Fibroblast of skin of left biceps (primary cell): ENCODE measurements at places on chromosomes 3 and 15.

DNA sequence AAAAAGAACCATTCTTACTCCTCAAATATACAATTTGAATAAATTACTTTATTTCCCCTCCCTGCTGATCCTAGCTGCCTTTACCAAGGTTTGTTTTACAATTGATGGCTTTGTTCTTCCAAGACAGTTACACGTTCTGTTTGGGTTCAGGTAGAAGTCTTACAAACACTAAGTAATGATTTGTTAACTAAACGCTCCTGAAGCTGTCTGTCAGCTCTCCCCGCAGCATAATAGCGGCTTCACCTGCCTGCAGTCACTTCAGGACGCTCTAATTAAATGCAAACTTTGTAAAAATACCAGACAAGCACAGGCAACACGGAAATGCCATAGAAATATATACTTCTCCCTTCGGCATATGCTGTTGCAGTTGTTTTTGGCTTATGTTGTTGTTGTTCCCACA lies 176.4 kb upstream of the MDFIC2 start:
- DNase-seq = no peak

GRCh38 chr3:186339180-186339918 lies 22.7 kb downstream of the DGKG start:
- no peak for DNase-seq

GRCh38 chr3:8494327-8494726 lies 7.3 kb upstream of the LMCD1 start:
- DNase-seq = no peak

DNA sequence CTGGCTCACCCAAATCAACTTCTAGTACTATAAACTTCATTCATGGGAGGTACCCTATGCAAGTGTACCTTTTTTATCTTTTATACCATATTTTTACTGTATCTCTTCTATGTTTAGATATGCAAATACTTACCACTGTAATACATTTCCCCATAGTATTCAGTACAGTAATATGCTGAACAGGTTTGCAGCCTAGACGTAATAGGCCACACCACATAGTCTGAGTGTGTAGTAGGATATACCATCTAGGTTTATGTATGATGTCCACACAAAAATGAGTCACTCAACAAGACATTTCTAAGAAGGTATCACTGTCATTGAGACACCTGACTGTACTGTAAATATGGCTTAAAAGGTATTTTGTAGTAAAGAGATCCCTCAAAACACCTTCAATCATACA lies 124.7 kb downstream of the PLOD2 start:
- no peak for DNase-seq

DNA sequence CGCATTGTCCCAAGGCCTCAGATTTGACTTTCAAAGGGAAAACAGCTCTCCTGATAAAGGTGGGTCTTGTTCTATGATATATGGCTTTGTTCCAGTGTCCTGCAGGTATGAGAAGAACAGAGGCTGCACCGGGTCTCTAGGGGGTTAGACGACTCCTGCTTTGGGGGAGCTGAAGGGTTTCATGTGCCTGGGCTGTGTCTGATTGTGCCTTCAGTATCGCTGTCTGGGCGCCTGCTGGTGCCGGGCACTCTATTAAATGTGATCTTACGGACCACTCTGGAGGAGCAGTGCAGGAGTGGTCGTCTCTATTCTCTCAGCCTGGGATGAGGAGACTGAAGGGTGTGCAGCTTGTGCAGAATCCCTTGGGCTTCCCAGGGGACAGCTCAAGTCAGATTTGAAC lies 16.0 kb downstream of the PAQR5 start:
- no peak for DNase-seq

DNA sequence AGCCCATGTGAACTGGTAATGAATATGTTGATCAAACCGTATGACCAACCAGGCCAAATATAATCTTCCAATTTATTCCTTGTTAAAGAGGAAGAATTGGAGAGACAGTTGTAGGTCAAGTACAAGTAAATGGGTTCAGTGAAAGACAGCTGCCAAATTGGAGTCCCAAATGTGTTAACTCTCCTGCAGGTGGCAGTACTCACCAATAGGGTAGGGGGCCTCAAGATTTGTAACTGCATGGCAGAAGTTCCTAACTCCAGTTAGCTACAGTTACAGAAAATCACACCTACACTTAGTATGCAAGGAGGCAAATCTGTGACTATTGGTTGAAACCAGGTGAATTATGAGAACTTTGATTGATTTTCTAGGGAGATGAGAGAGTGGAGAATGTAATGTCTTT lies 278.0 kb downstream of the ZBBX start:
- no peak for DNase-seq

- no peak for DNase-seq
Measured at GRCh38 chr15:26191193-26191592, 328.1 kb upstream of the ATP10A start.

DNA sequence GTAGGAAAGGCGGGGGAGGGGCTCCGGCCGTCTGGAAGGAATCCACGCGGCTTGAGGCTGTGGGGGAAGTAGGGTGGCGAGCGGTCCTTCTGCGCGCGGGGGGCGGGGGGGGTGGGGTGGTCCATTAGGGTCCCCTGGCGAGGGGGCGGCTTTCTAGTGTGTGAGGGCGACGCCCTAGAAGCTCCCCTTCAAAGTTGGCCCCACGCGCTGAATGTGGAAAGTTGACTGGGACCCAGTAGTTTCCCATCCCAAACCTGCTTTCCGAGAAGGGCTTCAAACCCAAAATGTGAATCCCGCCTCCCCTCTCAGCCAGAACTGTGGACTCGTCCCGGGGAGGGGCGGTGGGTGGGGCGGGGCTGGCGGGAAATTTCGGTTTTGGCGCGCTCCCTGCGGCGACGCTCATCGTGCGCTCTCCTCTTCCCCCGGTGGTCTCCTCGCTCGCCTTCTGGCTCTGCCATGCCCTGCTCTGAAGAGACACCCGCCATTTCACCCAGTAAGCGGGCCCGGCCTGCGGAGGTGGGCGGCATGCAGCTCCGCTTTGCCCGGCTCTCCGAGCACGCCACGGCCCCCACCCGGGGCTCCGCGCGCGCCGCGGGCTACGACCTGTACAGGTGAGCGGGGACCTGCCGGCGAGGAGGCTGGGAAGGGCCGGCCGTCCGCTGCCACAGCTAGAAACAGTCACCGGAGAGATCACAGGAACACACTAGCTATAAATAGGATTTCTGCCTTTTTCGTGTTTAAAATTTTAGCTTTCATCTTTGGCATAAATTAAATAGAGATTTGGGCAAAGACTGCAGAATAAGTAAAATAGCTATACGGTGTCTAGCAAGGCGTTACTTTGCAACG lies 790 bp downstream of the DUT start:
- no peak for DNase-seq

- no peak for DNase-seq
Measured at GRCh38 chr3:128155616-128156360, 2.5 kb downstream of the EEFSEC start.

DNA sequence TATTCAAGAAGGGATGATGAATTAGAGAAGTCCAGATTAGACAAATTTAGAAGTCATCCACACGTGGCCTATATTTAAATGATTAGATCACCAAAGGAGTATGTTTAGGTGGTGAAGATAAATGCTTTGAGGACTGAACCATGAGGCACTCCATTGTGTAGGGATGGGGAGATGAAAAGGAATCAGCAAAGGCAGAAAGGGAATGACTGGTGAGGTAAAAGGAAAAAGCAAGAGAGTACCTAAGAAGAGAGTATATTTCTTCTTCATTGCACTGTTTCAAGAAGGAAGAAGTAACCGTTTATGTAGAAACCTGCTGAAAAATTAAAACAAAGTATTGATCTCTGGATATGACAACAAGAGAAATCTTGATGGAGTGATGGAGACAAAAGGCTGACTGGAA lies 40.7 kb downstream of the DENND4A start:
- DNase-seq = no peak

DNA sequence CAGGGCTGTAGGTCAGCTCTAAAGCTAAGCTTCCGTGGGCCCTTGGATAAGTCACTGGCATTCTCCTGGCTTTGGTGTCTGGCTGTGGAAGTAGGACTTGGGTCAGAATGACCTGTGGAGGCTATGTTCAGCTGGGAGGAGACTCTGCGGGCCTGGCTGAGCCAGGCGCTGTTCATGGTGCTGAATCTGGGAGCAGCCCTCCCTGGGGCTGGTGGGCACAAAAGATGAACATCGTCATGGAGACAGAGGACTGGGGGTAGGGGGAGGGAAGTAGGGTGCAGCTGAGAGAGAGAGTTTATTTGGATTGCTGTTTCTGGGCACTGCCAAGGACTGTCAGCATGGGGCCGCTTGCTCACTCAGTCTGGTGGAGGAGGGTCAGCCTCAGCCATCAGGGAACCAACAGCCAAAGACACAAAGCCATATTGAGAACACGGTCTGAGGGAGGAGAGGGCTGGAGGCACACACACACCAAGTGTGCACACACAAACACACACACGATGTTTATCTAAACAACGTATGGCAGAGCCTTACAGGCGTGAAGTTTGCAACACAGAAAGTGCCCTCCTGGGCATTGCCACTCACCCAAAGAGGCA lies 120.7 kb upstream of the LINGO1 start:
- no peak for DNase-seq

DNA sequence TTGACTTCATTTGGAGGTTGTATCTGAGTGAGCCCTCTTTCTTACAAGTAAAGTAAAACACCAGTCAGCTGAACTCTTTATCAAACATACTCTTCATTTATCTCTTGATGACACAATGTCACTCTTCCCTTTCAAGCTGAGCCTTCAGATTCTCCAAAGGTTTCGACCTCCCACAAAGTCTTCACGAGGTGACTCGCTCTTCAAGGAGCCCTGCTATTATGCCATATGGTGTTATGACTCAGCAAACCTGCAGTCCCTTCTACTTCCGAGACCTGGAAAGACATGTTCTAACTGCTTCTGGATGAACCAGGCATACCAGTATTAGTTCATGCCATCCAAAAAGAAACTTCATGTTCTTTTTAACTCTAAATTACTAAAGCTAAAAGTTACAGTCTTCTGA lies 23.1 kb downstream of the AADAC start:
- peak; percentile 67 for DNase-seq

DNA sequence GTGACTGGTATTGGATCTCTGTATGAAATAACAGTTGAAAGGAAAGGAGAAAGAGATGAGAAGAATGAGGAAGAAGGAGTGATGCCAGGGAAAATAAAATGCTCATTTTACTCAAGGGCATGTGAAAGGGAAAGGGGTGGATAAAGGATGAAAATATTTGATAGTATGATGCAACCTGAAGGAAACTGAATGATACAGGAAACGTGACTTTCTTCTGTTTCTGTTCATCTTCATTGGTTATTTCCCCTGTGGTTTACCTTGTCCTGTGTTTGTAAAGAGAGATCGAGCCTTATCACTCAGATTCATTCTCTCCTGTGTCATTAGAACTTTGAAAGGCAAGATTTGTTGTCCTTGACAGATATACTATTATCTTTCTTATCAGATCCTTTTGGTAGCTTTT lies 243.6 kb upstream of the SLITRK3 start:
- DNase-seq = no peak

DNA sequence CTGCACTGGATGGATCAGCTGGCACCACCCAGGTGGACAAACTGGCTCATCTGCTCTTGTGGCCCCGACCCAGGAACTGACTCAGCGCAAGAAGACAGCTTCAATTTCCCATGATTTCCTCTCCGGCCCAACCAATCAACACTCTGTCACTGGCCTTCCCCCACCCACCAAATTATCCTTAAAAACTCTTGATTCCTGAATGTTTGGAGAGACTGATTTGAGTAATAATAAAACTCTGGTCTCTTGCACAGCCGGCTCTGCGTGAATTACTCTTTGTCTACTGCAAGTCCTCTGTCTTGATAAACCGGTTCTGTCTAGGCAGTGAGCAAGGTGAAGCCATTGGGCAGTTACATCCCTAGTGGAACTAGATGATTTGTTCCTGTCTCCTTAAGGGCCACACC lies 16.1 kb downstream of the BDH1 start:
- DNase-seq = no peak

- no peak for DNase-seq
Measured at GRCh38 chr15:57012556-57012955, 94.1 kb downstream of the TCF12 start.
